ENCODE measurements at places on chromosomes 2 and 18.

GRCh38 chr18:21314724-21315123 is 72.7 kb downstream of the GREB1L start:
- no peak for DNase-seq

DNA sequence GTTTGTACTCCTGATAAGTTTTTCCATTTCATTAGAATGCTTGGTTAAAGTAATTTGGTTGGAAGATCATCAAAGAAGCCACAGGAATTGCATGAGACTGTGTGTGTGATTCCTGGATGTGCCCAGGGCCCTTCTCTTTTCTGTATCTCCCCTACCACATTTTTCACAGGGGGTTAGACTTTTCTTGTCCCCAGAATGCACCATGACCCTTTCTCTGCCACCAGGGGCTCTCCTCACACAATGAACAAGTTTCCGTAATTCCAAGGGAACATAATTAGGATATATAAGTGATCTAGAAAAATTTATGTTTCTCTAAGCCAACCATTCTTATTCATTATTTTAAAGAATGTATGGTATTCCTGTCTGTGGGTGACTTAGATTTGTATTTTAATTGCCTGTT is 291.8 kb downstream of the NEDD4L start:
- DNase-seq, result no peak

GRCh38 chr2:19648583-19648982 is 253.2 kb downstream of the TTC32 start:
- no peak for DNase-seq

GRCh38 chr2:59174536-59175243 is 933.6 kb upstream of the FANCL start:
- no peak for DNase-seq

GRCh38 chr2:109690457-109690821 is 76.3 kb downstream of the SOWAHC start:
- no peak for DNase-seq

DNA sequence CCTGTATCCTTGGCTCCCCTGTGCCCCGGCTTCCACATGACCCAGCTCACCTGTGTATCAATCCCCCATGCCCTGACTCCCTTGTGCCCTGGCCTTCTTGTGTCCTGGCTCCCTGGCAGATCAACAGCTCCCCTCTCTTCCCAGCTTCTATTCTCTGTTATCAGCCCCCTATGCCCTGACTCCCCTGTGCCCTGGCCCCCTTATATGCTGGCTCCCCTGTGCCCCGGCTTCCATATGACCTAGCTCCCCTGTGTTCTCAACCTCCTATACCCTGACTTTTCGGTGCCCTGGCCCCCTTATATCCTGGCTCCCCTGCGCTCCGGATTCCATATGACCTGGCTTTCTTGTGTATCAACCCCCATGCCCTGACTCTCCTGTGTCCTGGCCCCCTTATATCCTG is 209.2 kb downstream of the LOXHD1 start:
- no peak for DNase-seq

- no peak for DNase-seq
These were observed 972 bp upstream of the MPP4 start for GRCh38 chr2:201699416-201699815.

DNA sequence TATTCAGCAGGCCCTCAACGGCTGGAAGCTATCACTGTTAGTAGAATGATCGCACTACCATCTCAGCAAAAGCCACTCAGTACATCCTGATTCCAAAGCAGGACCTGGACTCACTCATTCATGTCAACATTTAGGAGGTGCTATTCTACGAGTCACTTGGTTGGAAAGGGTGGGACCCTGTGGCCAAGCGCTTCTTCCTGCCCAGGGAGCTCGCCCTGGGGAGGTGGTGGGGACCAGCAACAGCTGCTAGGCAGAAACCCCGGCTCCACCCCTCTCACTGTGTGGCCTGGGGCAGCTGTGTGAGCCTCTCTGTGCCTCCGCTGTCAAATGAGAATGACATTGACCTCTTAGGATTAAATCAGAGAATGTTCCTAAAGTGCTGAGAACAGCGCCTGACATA is 231.4 kb downstream of the EIPR1 start:
- DNase-seq, result no peak

GRCh38 chr2:212832211-212833195 is 293.9 kb upstream of the ERBB4 start:
- no peak for DNase-seq

DNA sequence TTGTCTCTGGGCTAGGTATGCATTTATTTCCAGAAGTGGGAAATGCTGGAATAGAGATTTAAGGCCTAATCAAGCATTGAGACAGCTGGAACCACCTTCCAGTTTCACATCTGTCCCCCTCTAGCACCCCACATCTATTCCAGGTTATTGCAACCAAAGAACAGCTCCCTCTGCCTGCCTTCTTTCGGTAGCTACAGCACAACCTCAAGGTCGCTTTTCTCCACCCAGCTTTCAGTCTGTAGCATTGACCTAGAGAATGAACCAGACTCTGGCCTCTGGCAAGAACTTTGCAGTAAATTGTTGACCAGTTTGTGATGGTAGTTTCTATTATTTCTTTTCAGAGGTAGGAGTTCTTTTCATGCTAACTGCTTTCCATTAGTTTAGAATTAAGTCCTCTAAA is 484.2 kb downstream of the DLGAP1 start:
- no peak for DNase-seq

GRCh38 chr2:195820373-195820772 is 163.3 kb downstream of the SLC39A10 start:
- DNase-seq, result no peak

- no peak for DNase-seq
These were observed 183.3 kb downstream of the LRP1B start for GRCh38 chr2:141947396-141948114.

GRCh38 chr18:79387615-79388014 is 8.1 kb upstream of the NFATC1 start:
- no peak for DNase-seq

DNA sequence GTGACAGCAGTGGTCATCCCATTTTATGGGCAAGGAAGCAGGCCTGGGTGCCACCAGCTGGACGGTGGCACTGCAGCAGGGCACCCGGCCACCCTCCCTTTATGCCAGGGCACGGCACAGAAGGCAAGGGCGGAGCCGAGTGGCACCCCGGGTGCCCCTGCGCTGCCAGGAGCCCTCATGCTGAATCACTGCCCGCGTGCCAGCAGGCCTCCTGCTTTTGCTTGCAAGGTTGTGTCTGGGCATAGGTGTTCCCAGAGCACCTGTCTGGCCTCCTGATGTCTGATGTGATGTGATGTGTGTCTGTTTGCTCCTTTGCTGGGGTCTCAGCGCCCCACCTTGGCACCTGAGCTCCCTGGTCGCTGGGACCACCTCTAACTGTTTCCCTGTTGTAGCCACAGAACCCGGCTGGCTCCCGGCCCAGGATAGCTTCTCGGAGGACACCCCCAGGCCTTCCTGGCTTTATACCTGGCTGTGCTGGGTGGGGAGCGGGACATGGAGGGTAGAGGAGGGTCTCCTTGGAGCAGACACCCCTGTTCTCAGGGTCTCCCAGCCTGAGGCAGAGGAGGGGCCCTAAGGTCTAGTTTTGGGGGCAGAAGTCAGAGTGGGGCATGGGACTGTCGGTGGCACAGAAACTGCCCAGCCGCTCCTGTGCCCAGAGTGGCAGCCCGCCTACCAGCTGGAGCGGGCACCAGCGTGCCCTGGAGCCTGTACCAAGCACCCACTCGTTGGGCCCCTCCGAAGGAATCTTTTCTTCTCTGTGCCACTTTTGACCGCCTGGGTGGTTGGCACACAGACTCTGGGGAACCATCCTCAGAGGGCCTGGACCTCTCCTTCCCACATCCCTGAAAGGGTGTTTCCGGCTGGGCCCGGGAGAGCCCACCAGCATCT is 3.6 kb downstream of the GPC1 start:
- peak; percentile 4 for DNase-seq

GRCh38 chr2:9240745-9241144 is 34.1 kb downstream of the ASAP2 start:
- no peak for DNase-seq

DNA sequence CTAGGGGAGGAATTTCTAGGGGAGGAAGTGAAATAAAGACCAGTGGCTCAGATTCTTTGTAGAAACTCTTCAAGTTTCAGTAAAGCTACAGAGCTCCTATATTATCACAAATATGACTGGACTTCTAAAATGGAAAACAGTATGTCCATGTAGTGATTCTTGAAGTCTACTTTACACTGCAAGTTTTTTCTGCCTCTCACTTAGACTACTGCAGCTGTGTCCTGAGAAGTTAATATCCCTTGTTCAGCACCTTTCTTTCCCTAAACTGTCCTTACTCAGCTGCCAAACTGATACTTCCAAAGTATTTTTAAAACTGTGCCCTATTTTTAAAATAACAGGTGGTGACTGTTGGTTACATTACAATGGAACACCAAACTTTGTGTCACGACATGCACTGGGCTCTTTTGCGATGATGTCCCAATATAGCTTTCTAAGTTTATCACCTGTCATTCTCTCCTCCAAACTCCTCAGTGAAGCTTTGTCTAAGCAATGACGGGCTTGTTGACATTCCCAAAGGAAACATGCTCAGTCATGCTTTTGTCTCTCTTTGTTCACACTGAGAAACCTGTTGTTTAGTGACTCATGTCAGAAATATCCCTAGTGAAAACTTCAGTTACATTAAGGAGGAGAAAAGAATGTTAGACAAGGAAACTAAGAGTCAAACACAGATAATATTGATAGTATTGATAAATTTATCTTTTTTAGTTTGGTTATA is 341.1 kb downstream of the ARL6IP6 start:
- DNase-seq, result no peak

GRCh38 chr2:236380051-236380612 is 115.9 kb upstream of the ASB18 start:
- DNase-seq, result no peak

DNA sequence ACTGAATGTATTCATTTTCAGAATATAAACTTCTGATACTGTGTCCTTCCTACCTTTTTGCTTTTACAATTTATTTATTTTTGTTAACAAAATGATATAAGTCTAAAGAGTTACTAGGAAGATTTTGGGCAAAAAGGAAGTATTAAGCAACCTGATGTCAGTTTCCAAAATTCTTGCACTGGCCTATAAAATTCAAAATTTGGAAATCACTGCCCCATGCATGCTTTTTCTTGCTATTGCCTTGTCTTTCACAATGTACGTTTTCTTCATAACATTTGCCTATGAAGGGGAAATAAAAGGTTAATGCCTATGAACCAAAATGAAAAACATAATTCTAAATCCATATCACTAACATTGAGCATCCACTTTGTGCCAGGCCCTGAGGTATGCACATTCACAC is 40.1 kb upstream of the EHBP1 start:
- no peak for DNase-seq

DNA sequence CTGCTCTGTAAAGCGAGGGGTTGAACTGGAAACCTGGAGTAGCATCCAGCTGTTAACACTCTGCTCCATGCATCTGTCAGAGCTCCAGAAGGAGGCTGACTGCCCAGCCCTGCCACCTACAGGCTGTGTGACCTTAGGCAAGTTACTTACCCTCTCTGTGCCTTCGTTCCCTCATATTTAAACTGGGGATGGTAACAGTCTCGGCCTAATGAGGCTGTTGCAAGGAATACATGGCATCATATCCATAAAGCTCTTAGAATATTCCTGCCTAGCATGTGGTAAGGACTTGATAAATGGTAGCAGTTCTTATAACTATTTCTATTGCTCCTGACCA is 80.6 kb downstream of the LRRFIP1 start:
- DNase-seq, result no peak

DNA sequence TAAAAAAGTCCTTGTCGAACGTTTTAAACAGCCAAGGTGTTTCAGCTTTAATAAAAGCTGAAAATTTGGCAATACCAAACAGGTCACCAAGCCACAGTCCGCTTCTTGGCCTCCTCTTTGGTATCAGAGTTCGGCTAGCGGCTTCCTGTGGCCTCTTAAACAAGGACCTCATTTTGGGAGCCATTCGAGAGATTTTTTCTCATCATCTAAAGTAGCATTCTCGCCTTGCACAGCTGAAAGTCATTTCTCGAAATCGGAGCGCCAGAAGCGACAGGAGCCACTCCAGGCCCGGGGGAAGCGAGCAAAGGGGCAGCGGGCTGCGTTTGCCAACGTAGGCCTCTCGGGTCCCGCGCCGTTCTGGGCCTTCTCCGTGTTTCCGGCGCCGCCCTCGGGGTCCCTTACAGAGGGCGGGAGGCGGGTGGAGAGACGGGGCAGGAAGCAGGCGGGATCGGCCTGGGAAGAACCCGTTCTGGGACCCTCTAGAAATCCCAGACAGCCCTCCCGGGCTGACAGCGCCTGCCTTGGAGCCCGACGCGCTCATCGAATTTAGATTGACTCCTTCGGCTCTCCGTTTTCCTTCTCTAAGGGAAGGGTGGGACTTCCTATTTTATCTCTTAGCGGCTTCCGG is 522 bp upstream of the ZNF407 start:
- peak; percentile 64 for DNase-seq

GRCh38 chr2:162477011-162477410 is 133.1 kb downstream of the GCA start:
- DNase-seq, result no peak

DNA sequence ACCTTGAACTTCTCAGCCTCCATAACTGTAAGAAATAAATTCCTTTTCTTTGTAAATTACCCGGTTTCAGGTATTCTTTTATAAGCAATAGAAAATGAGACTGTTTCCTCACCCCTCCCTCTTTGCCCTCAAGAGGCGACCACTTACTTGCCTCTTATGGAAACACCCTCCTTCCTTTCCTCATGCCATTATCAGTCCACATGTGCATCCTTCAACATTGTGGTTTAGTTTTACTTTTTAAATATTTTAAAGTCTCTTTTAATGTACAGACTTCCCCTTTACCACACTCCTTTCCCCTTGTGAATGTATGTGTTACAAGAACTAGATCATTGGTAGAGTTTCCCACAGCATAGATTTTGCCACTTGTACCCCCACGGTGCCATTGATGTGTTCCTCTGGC is 202.4 kb upstream of the SIX2 start:
- DNase-seq, result no peak

- DNase-seq, result no peak
These were observed 29.4 kb downstream of the CAPN13 start for GRCh38 chr2:30777661-30778505.

GRCh38 chr2:290090-290722 is 2.3 kb upstream of the ALKAL2 start:
- DNase-seq, result peak; percentile 88

GRCh38 chr2:194925742-194926141 is 731.3 kb upstream of the SLC39A10 start:
- no peak for DNase-seq

GRCh38 chr2:183113630-183114029 is 10.6 kb upstream of the NUP35 start:
- no peak for DNase-seq

- DNase-seq, result no peak
These were observed 71.7 kb downstream of the TPGS2 start for GRCh38 chr18:36757081-36757480.

DNA sequence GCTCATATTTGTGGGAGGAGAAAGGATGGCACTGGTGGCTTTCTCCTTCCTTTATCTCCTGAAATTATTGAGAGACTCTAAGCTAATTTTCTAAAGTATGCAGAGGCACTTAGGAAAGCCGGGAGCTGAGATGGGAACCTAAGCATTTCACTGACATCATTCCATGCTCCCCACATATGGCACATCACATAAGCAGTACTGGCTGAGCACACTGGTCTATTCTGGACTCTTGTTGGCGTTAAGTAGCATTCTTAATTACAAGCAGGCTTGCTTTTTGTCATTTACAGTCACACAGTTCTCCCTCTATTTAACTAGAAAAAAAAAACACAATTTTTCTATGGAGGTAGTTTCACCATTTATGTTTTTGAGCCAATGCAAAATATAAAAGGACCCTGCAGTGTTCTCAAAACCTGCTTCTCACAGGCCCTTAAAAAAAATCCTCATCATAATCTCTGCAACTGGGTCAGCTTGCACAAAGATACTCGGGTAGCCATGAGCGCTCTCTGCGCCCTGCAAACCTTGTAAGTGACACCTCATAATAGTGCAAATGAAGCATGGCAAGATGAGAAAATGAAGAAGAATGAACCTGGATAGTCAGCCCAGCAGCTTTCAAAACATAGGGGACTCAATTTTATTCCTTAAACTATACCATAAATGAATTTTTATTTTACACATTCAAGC is 688.6 kb downstream of the NRXN1 start:
- no peak for DNase-seq

All from WERI-Rb-1 (cell line).